AG04449 (cell line): ENCODE measurements at places on chromosomes 4 and X.

DNA sequence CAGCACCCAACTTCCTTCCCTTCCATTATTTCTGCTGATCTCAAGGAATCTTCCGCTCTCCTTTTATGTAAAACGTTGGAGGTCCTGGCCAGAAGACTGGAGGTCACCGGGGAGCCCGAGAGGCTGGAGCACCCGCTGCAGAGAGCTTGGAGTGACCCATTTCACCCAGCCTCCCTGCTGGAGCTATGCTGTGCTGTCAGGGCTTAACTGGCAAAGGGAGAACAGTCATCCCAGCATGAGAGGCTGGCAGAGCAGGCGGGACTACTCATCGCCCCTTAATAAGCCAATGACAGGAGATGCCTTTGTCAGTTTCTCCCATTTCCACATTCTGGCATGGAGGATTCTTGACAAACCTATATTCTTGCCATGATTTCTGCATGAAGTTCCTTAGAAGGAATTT lies 98.9 kb downstream of the GATB start:
- no peak for DNase-seq

DNA sequence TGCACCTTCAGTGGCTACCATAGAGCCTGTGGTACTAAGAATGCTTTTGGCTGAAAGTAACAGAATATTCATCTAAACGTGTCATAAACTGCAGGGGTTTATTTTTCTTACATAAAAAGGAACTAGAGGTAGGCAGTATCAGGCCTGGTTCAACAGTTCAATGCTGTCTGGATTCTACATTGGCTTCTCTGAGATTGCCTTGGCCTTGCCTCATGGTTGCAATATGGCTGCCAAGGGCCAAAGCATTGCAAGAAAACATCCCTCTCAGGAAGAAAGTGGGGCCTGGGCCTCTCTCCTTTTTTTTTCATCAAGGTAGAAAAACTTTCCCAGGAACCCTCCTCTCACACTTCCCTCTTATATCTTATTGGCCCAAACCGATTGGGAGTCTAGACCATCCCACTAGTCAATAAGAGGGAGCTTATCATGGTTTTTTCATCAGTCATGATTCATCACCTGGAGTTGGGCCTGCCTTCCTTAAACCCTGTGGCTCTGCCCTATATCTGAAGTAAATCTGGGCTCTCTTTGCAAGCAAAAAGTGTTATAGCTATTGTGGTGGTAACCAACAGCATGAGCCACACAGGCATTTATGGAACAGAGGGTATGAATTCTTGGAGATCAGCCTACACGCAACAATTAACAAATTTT lies 1.8 kb upstream of the DOCK11 start:
- no peak for DNase-seq

DNA sequence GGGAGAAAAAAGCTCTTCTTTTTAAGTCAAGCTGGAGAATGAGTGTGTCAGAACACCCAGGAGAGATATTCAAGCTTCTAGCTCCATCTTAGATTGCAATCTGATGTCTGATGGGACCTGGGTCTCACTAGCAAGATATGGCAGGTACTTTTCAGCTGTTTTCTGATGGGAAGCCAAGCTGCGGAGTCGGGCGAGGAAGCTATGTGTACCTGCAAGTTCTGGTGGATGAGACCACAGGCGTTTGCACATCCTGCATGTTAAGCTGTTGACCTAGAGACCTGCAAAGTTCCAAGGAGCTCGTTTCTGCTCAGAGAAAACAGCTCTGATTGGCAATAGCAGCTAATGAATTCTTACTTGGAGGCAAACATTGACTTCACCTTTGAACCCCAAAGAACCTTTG lies 167.3 kb upstream of the GATB start:
- DNase-seq: no peak

DNA sequence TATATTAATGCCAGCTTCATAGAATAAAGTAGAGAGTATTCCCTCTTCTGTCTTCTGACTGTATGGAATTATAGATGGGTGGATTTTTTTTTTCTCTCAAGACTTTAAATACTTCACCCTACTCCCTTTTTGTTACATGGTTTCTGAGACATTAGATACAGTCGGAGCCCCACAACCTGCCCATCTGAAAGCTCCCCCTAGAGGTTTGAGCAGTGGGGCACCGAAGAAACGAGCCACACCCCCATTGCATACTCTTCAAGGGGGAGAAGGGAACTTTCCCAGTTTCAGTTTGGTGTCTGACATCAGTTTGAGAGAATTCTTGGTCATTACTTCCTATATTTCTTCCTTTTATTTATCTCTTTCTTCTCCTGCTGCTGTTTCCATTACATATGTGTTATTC lies 437.6 kb upstream of the AGA start:
- DNase-seq: no peak

DNA sequence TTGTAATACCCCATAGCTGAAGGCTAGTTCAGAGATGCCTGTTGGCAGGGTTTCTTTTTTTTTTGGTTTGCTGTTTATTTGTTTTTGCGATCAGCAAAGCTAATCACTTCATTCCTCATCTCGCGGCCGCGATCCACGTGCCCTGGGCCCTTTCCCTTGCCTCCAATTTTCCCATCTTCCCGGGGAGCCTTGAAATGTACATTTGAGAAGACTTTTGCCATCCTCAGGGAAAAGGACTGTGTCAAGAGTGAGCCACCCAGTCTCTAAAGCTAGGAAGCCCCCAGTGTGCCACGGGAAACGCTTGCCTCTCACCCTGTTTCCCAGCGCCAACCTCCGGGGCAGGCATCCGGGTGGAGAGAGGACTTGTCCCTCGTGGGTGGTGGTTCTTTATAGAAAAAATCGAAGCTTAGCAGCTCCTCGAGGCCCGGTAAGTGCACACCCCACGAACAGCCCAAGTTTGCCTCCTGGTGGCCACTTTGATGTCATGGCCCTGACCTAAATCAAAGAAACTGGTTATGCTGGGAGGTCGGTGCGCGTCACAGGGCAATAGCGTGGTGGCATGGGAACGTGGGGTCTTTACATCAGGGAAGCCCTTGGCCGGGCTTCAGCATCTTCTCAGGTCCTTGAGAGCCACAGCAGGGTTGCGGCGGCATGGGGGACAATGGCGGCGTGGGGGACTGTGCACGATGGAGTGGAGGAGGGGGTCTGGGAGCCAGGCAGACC lies 42.0 kb downstream of the MAP7D3 start:
- no peak for DNase-seq

DNA sequence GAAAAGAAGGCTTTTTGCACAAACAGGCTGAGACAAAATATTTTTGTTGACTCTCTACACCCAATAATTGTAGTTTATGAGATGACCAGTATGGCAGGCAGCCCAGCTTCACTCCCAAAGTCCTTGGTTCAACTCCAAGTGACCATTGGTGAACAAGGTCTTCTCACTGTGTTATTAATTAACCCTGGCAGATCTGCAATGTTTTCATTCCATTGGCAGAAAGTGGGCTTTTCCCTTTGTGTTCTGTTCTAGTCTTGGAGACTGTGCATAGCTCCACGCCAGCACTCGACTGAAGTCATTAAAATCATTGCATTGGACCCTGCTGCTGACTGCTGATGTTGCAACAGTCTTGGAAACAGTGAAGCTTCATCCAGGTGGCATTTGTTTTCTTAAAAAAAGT lies 277.3 kb upstream of the HAND2 start:
- DNase-seq: no peak
